ENCODE measurements at places on chromosomes 5 and 9. TPM values are rescaled to one million over a fixed set of nuclear protein-coding genes. Genes with fewer than 3 reads are reported as not detected.

Gene TNFSF8
- 0.28 TPM for total RNA-seq

Gene MEIKIN
- 0.42 TPM for total RNA-seq

Gene COQ4
- total RNA-seq: 31.4 TPM

Gene C9orf50
- 0.23 TPM for total RNA-seq

Gene FSTL4
- not detected for total RNA-seq

Gene RAD1
- 11.1 TPM for total RNA-seq

Gene SNX24
- 10.1 TPM for total RNA-seq

Gene APBA1
- 7.1 TPM for total RNA-seq

Gene PPP2R2B
- 0.50 TPM for total RNA-seq

Gene CTSV
- 0.42 TPM for total RNA-seq

Gene VLDLR
- total RNA-seq: 2.8 TPM

Gene RGS7BP
- 1.0 TPM for total RNA-seq

Gene LCNL1
- total RNA-seq: 0.08 TPM

Gene PDLIM7
- 7.0 TPM for total RNA-seq

Gene NTRK2
- total RNA-seq: 0.56 TPM

Gene CNTNAP3
- total RNA-seq: 1.1 TPM

Gene DOK3
- total RNA-seq: 19.2 TPM

Gene IL7R
- total RNA-seq: 1.5 TPM

Gene MACROH2A1
- 113 TPM for total RNA-seq

Gene LTC4S
- total RNA-seq: 1.8 TPM

Gene DMRT2
- not detected for total RNA-seq

Gene GFI1B
- not detected for total RNA-seq

Gene DEPDC1B
- total RNA-seq: 0.17 TPM

Gene PIP5KL1
- 1.5 TPM for total RNA-seq

Gene CCL21
- total RNA-seq: 2.2 TPM

Gene NAA35
- 10.4 TPM for total RNA-seq

Gene FIBCD1
- not detected for total RNA-seq

Gene NTNG2
- total RNA-seq: 0.28 TPM

Gene PLAC8L1
- not detected for total RNA-seq

Gene PCDHA10
- total RNA-seq: under 0.01 TPM

Gene PRRX2
- total RNA-seq: 0.08 TPM

Gene SLC23A1
- total RNA-seq: 17.5 TPM

Gene ANKDD1B
- total RNA-seq: 1.4 TPM

Gene TMEFF1
- total RNA-seq: not detected

Gene ARL10
- total RNA-seq: 2.2 TPM

Gene OR1Q1
- total RNA-seq: not detected

Gene HK3
- 16.7 TPM for total RNA-seq

Gene OR13C8
- not detected for total RNA-seq

Gene AK1
- 18.7 TPM for total RNA-seq

Gene HRH2
- 2.1 TPM for total RNA-seq

Gene IFNA2
- not detected for total RNA-seq

Gene FBXL7
- total RNA-seq: 1.4 TPM

Gene GPX8
- total RNA-seq: 1.0 TPM

Gene IFNA6
- not detected for total RNA-seq

Gene LMBRD2
- 20.5 TPM for total RNA-seq

Data from liver (tissue), 10 donors.